ENCODE measurements at places on chromosomes 3 and 15.

GRCh38 chr3:61201071-61201470 is 50.2 kb downstream of the FHIT start:
- no peak for DNase-seq

- no peak for DNase-seq
Observed at GRCh38 chr3:39903253-39903652, 93.8 kb downstream of the MYRIP start.

DNA sequence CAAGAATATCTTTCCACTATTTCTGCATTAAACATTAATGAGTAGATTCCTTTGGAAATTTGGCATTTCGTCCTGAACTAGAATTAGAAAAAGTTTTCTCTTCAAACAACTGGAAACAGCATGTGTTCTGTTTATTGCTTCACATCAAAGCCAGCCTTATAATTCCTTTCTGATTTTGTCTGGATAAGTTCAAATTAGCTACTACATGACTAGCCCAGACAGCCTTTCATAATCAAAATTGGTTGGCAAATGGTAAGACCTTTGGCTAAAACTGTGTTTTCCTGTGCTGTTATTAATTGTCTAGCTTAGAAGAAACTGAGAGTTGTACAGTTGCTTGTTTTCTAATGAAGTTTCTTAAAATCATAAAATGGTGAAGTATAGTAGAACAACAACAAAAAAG is 52.7 kb upstream of the P3H2 start:
- DNase-seq = no peak

DNA sequence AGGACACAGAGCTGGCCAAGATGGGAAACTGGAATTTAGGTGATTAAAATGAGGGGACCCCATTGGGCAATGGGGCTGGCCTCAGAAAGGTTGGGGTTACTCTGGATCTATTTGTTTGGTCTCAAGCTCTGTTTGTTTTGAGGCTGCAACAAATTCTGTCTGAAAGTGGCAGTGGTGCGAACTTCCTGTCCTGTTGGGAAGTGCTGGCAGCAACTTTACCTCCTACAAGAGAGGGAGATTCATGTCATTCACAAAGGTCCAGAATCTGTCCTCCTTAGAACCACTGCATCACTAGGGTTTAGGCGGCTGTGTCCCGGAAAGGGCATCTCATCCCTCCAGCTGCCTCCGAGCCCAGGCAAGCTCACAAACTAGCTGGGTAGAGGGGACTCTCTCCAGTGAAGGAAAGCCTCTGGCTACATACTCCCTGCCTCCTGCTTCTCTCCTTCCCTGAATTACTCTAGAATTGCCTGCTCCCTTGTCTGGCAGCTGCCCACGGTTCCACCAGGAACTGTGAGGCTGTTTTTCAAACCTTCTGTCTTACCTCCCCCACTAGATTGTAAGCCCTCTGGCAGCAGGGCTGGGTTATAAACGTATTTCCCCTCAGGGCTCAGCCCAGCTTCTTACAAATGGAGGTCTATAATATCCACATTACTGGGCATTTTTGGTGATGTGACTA is 23.6 kb downstream of the MEGF11 start:
- no peak for DNase-seq

DNA sequence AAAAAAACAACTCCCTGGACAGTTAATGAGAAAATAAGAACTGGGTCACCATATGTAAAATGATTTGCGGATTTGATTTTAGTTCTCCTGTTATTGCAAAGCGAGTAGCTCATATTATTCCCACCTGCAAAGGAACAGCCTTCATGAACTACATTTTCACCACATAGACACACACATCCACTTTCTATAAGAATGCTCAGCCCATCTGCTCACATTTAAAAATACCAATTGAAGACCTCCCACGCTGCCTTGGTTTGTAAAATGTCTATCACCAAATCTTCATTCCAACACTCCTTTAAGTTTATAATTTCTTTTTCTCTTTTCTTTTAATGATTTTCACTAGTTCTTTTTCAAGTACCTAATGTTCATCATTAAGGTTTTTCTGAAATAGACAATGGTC is 148.6 kb downstream of the FGF12 start:
- no peak for DNase-seq

- DNase-seq = no peak
Observed at GRCh38 chr15:101029971-101030661, 111.0 kb downstream of the LRRK1 start.

GRCh38 chr3:54520060-54520459 is 397.7 kb downstream of the CACNA2D3 start:
- DNase-seq = no peak

DNA sequence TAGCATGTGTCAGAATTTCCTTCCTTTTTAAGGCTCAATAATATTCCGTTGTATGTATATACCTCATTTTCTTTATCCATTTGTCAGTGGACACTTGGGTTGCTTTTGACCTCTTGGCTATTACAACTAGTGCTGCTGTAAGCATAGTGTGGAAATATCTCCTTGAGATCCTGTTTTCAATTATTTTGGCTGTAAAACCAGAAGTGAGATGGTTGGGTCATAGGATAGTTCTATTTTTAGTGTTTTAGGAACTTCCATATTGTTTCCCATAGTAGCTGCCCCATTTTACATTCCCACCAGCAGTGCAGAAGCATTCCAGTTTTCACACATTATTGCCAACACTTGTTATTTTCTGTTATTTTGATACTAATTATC is 70.4 kb upstream of the C15orf39 start:
- no peak for DNase-seq

- DNase-seq = no peak
Observed at GRCh38 chr3:12948891-12949711, 107.7 kb upstream of the RPL32 start.

GRCh38 chr3:94405258-94406035 is 342.6 kb downstream of the NSUN3 start:
- DNase-seq = no peak

DNA sequence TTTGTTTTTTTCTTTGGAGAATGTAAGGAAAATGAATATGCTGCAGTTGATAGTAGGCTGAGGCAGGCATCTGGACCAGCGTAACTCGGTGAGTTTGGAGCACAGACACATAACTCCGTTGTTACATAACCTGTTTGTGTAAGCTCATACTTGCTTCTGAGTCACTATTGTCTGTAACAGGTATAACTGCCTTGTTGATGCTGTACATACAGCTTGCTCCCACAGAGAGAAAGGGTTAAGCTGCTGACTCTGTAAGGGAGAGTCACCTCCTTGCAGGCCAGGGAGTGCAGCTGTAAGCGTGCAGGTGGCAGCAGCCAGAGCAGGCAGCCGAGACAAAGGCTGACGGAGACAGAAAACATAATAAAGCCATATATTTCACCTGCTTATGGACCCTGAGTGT is 20.4 kb downstream of the RETNLB start:
- no peak for DNase-seq

DNA sequence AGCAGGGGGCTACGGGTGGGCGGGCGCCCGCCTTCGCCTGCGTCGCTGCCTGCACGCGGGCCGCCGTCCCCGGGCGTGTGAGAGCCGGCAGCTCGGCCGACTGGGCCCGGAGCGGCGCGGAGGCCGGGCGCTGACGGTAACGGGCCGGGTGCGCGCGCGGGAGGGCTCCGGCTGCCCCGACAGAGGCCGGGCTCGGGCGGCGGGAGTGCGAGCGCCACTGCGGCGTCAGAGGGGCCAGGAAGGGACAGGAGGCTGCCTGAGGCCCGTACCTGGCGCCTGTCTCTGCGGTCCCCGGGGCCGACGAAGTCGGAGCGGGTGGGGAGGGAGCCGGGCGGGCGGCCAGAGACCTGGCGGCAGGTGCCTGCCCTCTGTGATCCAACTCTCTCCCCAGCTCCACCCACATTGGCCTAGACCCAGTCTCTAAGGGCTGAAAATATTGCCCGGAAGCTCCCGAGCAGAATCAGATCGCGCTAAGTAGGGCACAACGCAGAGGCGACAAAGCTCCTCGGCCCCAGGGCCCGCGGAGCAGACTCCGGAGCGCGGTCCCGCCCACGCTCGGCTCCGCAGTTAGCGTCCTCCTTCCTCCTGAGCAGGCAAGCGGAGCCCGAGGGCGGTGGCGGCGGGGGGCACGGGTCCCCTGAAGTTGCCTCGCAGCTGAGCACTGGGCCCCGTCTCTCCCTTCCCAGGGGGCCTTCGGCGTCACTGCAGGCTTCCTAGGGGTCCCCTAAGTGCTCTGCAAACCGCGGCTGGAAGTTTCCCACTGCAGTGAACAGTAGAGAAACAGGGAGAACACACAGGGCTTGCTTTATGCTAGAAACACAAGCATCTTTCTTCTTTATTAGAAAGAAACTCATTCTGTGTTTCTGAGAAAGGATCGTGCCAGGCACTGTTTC is at the start of gene MAN2A2:
TSS of gene MAN2A2 (plus strand) at position 463 of the 893 bp plus-strand sequence. CDS start 906 bp downstream, outside the sequence.
- DNase-seq = peak; percentile 69

DNA sequence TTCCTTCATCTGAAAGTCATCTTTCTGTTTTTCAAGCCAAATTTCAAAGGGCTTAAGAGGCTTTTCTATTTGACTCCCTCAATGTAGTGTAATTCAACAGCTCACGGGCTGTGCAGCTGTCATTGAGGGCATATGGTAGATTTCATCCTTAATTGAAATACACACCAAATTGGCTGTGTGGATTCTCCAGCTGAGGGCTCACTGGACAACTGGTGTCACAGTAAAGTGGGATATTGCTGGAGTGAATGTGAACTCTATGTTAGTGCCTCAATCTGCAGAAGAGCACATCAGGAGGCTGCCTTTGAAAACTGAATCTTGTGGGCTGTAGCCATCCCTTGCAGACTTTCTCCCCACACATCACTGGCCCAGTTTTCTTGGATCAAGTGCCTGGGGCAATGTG is 120.1 kb downstream of the GALK2 start:
- no peak for DNase-seq

DNA sequence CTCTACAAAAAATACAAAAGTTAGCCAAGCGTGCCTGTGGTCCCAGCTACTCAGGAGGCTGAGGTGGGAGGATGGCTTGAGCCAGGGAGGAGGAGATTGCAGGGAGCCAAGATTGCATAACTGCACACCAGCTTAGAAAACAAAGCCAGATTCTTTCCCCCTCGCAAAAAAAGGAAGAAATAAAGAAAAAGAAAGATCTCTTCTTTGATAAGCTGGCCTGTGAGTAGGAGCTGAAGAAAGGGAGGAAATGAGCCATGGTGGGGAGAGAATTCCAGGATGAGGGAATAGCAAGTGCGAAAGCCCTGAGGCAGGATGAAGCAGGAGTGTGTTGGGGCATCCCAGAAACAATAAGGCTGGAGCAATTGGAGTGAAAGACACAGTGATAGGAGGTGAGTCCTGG is 24.5 kb upstream of the TOP2B start:
- DNase-seq = no peak

DNA sequence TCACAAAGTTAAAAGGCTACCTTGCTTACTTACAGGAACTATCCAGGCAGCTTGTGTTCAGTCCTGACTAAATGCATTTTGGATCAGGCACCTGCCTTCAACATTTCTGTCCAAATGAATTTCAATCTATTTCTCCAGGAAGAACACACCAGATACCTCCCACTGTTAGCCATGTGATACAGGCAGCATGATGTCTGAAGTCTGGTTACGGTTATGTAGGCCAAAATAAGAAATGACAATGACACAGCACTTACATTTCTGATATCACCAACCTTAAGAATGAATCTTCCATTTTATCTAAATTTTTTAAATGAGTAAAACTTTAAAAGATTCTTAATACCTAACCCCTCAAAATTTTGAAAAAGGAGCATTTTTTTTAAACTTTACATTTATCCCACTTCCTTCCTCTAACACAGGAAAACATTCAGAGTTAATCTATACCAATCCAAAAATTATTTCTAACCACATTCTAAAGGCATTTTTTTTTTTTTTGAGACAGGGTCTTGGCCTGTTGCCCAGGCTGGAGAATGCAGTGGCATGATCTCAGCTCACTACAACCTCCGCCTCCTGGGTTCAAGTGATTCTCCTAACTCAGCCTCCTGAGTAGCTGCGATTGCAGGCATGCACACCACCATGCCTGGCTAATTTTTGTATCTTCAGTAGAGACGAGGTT is at the start of gene MAP4:
TSS of gene MAP4 (minus strand) at position 116 of the 673 bp plus-strand sequence. CDS start 17,556 bp downstream, outside the sequence.
- no peak for DNase-seq

GRCh38 chr15:54803987-54804386 is 392.8 kb downstream of the RSL24D1 start:
- DNase-seq = no peak

- no peak for DNase-seq
Observed at GRCh38 chr3:8659242-8659641, 14.6 kb upstream of the SSUH2 start.

DNA sequence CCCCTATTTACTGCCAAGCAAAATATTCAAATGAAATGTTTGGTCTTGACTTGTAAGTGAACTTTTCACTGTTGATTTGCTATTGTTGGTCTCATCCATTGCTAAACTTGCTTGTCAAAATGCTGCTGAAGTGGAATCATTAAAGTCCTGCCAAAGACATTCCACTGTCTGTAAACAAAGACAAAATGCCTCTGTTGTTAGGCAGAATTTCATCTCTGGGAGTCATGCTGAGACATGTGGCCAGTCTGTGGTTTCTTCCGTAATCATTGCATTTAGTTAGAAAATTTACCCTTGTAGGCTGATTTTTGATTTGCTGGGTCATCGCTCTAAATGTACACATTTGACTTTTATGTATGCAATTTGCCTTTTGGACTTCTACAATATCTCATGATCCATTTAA is 577.7 kb downstream of the MECOM start:
- DNase-seq = no peak

- no peak for DNase-seq
Observed at GRCh38 chr3:31369637-31370379, 162.9 kb upstream of the STT3B start.

DNA sequence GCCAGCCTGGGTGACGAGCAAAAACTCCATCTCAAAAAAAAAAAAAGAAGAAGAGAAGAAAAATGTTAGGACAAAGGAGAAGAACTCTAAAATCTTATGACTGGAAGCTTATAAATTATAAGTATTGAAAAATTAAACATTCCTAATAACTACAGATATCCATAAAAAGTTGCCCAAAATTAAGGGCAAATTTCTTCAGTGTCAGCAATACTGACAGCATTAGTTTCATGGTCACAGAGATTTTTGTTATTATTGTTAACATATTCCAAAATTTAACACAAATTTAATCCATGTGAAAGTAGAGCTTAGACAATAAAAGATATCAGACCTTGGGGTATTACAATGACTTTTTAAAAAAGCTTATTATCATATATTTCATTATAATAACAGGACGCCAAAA is 74.1 kb downstream of the NR2F2 start:
- DNase-seq = no peak

GRCh38 chr3:146682171-146682570 is 77.0 kb upstream of the PLSCR5 start:
- DNase-seq = no peak

- no peak for DNase-seq
Observed at GRCh38 chr3:140406655-140407054, 271.2 kb upstream of the TRIM42 start.

Measured in CD4-positive, alpha-beta T cell treated with Interleukin-1 beta for 1 hour (primary cell).